Fibroblast of villous mesenchyme (primary cell): ENCODE measurements at places on chromosomes 1 and 21. TPM values are rescaled to one million over a fixed set of nuclear protein-coding genes. Genes with fewer than 3 reads are reported as not detected.

The REN gene
- 4.3 and 8.7 TPM in 2 replicates for total RNA-seq

The SH3D21 gene
- 3.9 and 5.8 TPM in 2 replicates for total RNA-seq

The HORMAD1 gene
- total RNA-seq: 0.43 and 1.3 TPM in 2 replicates

The GJA5 gene
- under 0.01 and 0.86 TPM in 2 replicates for total RNA-seq

The PAQR6 gene
- 0.43 and 0.64 TPM in 2 replicates for total RNA-seq

The PTGS2 gene
- total RNA-seq: 3.0 and 5.5 TPM in 2 replicates

The SPRR2G gene
- total RNA-seq: not detected in 2 replicates

The USP33 gene
- total RNA-seq: 79.2 and 120 TPM in 2 replicates

The TMEM269 gene
- total RNA-seq: under 0.01 TPM in 2 replicates

The SEC16B gene
- 1.3 and 1.6 TPM in 2 replicates for total RNA-seq

The RGSL1 gene
- total RNA-seq: not detected in 2 replicates

The OXCT2 gene
- 1.7 and 5.2 TPM in 2 replicates for total RNA-seq

The EVA1C gene
- total RNA-seq: 8.4 and 10.8 TPM in 2 replicates

The TTC22 gene
- total RNA-seq: not detected in 2 replicates

The ATP6V1G3 gene
- 0.43 TPM in 1 of 2 replicates, not detected in the other for total RNA-seq

The TEDDM1 gene
- total RNA-seq: not detected in 2 replicates

The PLA2G2C gene
- not detected in 2 replicates for total RNA-seq

The RNF186 gene
- not detected in 2 replicates for total RNA-seq

The BTBD19 gene
- total RNA-seq: 11.6 and 13.0 TPM in 2 replicates

The MYBPH gene
- 0.32 and 0.43 TPM in 2 replicates for total RNA-seq

The TNFRSF4 gene
- 0.32 and 0.43 TPM in 2 replicates for total RNA-seq

The ACKR1 gene
- not detected in 2 replicates for total RNA-seq

The IBA57 gene
- total RNA-seq: 3.5 and 4.3 TPM in 2 replicates

The CHD5 gene
- under 0.01 TPM in 2 replicates for total RNA-seq

The NCAM2 gene
- total RNA-seq: 5.2 and 7.1 TPM in 2 replicates

The TDRD5 gene
- total RNA-seq: not detected in 2 replicates

The CR1L gene
- not detected in 2 replicates for total RNA-seq

The ITLN2 gene
- not detected in 2 replicates for total RNA-seq

The KCNJ15 gene
- total RNA-seq: under 0.01 TPM in 2 replicates

The F11R gene
- 0.32 and 5.6 TPM in 2 replicates for total RNA-seq

The SPATA17 gene
- total RNA-seq: under 0.01 and 0.86 TPM in 2 replicates

The AMY2A gene
- total RNA-seq: not detected in 2 replicates

The TTC39A gene
- total RNA-seq: 0.43 and 0.64 TPM in 2 replicates

The LCE6A gene
- total RNA-seq: not detected in 2 replicates
